SK-MEL-5 (cell line): ENCODE measurements at places on chromosomes 5 and 9. TPM values are rescaled to one million over a fixed set of nuclear protein-coding genes. Genes with fewer than 3 reads are reported as not detected.

FOXD1 gene
- total RNA-seq: 5.3 and 13.1 TPM in 2 replicates

PAIP1 gene
- 348 and 356 TPM in 2 replicates for total RNA-seq

SPATA31A3 gene
- total RNA-seq: not detected in 2 replicates

DNM1 gene
- total RNA-seq: 0.48 and 0.61 TPM in 2 replicates

ITGA1 gene
- total RNA-seq: 21.1 and 29.7 TPM in 2 replicates

SARDH gene
- 0.61 and 0.88 TPM in 2 replicates for total RNA-seq
